ENCODE measurements at places on chromosomes 5 and 9.

GRCh38 chr9:28051559-28052503 lies 478.6 kb upstream of the C9orf72 start:
- no peak for DNase-seq

GRCh38 chr5:66993448-66993847 lies 203.2 kb downstream of the CD180 start:
- DNase-seq = no peak

DNA sequence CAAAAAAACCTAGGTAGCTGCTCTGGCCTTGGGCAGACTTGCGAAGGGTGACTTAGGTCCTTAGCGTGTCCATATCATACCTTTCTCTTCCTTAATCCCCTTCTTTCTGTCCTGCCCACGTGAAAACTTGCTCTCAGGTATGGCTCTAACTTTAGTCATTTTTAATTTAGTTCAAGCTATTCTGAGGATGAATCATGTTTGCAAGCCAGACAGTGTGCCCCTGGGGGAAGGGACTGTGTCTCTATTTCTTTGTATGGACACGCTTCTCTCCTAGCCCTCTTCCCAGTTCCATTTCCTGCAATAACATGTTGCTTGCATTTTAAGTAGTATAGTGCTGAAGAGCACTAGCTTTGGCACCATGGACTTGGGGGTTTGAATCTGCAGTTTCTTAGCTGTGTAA lies 120.6 kb downstream of the PTTG1 start:
- DNase-seq = no peak

DNA sequence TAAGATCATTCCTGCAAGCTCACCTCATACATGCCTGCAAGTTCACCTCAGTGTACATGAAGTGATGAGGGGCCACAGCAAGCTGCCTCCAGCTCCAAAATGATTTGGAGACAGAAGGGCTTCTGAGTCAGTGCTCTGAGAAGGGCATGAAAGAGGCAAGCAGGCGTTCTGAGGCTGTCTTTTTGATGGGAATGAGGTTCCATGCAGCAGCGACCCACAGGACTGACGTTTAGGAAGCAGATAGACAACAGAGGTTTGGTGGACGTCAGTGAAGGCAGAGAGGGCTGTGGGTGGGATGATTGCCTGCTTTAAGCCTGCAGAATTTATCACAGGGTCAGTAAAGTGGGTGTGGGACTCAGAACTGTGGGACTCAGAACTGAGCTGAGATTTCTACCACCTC lies 8.9 kb upstream of the SMIM32 start:
- DNase-seq = no peak

- no peak for DNase-seq
Measured at GRCh38 chr9:95171001-95171400, 146.5 kb downstream of the FANCC start.

DNA sequence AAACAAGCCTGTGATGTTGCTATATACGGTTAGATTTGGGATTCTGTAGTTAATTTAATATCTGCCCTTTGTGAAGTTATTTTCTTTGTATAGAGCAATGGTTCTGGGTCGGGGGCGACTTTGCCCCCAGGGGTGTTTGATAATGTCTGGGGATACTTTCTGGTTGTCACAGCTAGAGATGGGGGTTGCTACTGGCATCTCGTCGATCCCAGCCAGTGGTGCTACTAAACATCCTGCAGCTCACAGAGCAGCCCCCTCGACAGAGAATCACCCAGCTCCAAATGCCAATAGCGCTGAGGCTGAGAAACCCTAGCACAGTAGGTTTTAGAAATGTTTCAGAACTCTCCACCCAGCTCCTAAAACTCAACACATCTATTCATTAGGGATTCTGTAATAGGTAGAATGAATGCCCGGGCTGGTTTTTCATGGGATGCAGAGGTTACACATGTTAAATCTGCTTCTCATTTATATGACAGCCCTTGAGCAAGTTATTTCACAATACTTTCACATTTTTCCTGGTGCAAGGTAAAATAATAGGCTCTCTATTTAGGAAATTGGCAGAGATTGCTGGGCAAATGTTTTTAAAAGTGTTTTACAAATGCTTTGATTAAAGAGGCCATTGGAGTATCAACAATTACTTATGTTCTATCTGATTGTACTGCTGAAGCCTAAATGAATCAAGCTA lies 75.2 kb upstream of the CTSL start:
- DNase-seq = no peak

DNA sequence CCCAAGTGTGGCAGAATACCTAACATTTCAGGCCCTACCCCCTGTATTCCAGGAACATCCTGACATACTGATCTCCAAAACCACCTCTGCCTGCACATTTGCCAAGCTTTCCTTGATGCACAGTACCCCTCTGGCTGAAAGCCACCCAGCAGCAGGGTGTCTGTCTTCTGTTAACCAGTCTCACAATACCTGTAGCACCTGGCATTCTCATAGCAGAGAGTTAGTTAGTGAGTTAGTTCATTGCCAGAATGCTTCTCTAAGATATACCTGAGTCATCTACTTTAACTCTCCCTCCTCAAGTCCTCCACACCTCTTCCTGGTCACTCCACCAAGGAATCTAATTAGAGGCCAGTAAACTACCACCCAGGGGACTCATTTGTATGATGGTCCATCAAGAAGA lies 46.1 kb upstream of the IL7R start:
- no peak for DNase-seq

- no peak for DNase-seq
Measured at GRCh38 chr5:120436996-120437395, 27.1 kb upstream of the PRR16 start.

DNA sequence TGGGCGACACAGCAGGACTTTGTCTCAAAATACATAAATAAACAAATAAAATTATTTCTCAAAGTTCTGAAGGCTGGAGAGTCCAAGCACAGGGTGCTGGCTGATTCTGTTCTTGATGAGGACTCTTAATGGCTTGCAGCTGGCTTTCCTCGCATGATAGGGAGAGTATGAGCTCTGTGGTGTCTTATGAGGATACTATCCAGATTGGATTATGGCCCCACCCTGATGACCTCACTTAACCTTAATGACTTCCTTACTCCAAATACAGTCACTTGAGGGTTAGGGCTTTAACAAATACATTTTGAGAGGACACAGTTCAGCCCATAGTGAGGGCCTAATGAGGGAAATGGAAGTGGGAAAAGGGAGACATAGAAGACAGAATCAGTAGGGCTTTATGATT lies 87.7 kb downstream of the FOCAD start:
- no peak for DNase-seq

DNA sequence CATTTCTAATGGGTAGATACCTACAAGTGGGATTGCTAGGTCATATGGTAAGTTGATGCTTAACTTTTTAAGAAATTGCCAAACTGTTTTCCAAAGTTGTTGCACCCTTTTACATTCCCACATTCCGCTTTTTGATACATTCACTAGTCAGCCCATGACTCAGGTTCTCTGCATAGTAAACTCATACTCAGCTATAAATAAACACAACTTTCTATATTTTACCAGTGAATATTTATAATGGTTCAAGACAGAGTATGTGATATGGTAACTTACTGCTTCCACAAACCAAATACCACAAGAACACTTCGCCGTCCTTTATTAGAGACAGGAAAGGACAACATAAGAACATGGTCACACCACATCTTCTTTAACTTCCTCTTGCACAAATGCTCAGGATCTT lies 54.0 kb downstream of the PLPP1 start:
- no peak for DNase-seq

DNA sequence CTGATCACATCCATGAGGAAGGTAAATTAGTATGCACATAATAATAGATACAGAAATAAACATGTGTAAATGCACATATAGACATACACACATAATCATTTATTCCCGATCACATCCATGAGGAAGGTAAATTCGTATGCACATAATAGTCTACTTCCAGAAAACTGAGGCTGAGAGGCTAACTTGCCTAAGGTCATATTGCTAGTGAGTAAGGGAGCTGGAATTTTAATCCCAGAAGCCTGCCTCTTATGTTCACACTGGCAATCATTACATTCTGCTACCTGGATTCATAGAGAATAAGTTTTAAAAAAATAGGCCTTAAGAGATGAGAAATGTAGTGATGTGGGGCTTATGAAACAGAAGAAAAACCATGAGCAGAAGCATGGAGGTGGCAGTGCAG lies 716.3 kb downstream of the BRINP1 start:
- DNase-seq = no peak

DNA sequence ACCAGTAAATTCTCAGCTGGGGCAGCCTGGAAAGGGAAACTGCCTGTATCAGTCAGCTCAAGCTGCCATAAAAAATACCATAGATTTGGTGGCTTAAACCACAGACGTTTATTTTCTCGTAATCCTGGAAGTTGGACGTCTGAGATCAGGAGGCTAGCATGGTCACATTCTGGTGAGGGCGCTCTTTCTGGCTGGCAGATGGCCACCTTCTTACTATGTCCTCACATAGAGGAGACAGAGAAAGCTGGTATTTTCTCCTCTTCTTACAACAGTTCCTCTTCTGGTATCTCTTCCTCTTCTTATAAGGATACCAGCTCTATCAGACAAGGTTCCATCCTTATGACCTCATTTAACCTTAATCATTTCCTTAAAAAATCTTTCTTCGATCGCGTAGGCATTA lies 50.5 kb upstream of the RFX3 start:
- DNase-seq = no peak

- DNase-seq = no peak
Measured at GRCh38 chr9:124776954-124777648, at the start of gene OLFML2A. Gene OLFML2A (plus strand): TSS chr9:124777133. CDS start chr9:124777271, 138 bp downstream.

- DNase-seq = no peak
Measured at GRCh38 chr9:98184326-98184725, 8.1 kb downstream of the CORO2A start.
